ENCODE measurements at places on chromosomes 13 and 19.

DNA sequence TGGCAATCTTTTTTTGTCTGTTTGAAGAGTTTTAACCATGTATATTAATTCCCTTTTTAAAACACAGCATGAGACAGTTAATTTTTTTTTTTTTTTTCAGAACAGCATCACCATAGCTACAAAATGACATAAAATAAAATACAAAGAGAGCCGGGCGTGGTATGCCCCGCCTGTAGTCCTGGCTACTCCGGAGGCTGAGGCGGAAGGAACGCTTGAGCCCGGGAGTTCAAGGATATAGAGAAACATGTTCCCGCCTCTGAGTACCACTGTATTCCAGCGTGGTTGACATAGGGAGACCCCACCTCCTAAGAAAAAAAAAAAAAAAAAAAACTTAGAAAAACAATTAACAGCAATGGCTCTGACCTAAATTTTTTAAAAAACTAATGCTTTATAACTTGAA, 10.0 kb upstream of the INSR start:
- no peak for DNase-seq

DNA sequence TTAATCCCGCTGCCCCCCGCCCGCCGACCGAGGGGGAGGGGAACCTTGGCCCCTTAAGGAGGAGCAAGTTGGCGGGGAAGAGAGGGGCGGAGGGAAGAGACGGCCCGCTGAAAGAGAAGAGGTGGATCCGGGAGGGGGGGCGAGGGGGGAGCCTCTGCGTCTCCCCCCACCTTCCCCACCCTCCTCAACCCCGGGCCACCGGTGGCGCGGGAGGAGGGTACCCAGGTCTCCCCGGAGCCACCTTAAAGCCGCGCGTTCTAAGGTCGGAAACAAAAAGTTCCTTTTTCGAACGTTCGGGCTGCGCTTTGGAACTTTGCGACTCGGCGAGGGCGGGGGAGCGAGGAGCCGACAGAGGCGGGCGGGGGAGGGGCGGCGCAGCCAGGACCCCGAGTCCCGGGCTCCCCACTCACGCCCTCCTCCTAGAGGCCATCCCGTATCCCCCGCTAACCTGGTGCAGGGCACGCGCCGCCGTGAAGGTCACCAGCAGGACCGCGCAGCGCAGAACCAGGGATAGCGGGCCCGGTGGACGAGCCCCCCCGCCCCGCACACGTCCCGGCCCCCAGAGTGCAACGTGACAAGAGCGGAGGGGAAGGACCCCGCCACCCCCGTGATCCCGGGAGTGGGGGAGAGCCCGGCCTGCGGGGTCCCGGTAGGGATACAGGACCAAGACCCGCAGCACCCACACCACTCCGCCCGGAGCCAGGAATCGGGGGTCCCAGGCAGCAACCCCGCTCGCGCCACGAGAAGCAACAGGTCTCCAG, 659 bp downstream of the ERF start:
- peak; percentile 86 for DNase-seq

GRCh38 chr19:31173991-31174390, 175.2 kb downstream of the TSHZ3 start:
- DNase-seq = no peak

DNA sequence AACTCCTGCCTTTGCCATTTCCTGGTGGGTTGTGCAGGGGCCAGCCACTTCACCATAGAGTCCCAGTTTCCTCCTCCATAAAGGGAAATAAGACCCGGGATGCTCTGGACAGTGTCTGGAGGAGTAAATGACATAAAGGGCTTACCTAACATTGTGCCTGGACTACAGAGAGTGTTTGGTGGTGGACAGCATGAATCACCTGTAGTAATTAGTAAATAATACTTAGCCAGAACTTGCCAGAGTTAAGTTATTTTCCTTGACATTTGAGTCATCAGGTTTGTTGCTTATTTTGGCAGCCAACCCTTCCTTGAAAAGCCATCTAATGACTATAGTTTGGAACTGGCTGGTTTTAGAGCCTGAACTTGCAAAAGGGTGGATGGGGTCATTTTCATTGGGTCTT, 159.2 kb downstream of the SLC7A1 start:
- no peak for DNase-seq

DNA sequence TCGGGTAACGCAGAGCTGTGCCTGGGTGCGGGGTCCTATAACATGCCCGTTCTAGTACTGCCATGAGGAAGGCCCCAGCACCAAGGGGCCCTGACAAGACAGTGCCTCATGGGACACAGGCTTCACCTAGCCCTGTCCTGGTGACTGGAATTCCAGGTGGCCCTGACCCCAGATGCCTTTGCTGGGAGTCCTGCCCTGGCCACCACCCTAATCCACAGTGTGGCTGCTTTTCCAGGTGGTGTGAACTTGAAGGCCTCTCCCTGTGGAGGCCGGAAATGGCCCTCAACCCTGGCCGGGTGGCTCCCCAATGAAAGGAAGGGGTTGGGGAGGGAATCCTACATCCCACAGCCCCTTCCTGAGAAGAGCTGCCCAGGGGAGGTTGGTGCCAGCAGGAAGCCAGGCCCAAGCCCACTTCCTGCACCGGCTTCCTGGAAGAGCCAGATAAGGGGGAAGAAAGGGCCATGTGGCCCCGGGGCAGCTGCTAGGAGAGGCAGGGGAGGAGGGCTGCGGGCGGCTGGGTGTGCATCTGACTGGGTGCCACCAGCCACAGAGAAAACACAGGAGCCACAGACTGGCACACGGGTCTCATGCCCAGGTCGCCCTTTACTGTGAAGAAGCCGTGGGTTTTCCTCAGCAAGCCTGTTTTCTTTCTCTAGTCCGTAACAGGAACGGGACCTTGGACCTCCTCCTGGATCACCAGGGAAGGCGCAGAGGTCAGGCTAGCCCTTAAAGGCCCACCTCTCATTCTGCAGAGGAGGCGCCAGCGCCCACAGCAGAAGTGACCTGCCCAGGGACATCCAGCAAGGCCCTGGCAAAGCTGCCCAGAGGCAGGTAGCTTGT, 4.7 kb downstream of the LSM4 start:
- no peak for DNase-seq

- no peak for DNase-seq
Measured at GRCh38 chr13:69589531-69590235, 517.9 kb upstream of the ATXN8OS start.

DNA sequence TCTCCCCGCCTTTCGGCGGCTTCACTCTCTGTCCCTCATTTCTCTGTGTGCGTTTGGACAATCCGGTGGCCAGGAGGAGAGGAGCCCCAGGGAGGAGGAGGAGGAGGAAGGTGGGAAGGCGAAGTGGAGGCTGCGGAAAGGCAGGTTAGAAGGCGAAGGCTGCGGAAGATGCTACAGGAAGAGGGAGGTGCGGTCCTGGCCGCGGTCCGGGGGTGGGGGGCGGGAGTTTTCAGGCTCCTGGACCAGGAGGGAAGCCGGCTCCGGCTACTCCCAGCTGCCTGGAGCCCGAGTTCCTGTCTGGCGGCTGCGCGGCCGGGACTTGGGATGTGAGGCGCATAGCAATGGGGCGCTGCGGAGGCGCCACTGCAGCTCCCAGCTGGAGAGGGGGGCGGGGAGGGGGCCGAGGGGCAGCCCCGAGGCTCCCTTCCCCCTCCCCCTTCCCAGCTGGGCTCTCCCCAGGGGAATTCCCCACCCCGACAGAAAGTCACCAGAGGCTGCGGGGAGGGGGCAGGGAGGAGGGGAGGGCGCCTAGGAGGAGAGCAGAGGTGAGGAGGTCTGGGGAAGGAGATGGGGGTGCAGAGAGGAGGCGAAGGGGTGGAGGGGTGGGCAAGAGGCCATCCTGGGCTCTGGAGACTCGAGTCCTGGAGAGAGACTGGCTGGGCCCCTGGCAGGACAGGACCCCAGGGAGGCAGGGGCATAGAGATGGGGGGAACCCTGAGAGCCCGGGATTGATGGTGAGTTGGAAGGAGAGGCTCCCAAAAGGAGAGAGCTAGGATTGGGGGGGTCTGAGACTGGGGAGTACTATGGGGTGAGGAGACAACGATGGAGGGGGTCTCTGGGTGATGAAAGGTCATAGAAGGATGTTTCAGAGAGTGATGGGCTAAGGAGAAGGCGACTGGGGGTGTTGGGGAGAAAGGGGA, 2.0 kb downstream of the LRRC4B start:
- no peak for DNase-seq

DNA sequence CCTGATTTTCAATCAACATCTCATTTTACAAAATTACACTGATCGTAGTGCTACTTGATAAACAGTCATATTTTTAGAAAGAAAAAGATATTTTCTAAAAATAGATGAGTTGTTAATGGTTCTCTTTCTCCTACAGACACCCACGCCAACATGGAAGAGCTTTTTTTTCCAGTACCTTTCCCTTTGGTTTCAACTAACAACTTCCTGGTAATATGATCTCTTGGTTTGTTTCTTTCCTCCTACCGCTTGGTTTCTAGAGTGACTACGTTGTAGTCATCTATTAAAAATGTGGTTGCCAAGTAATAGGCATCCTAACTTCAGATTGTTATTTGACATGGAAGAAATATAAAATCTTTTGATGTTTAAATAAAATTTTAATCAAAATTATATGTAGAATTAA, 189.0 kb downstream of the LACC1 start:
- DNase-seq = no peak

DNA sequence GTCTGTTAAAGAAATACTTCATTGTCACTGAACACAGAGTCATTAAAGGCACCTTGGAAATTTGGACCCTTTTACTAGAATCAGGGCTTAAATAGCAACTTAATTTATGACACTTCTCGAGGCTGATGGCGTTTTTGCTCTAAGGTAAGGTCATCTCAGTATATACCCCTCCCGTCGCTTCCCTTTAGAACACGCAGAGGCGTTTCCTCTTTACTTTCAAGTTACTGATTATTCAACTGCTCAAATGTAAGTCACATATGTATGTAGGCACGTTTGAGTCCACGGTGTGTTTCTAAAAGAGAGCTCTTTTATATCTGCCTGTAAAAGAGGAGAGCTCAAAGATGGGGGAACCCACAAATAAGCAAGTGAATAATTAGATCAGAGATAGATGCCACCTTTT, 181.5 kb downstream of the TSHZ3 start:
- no peak for DNase-seq

DNA sequence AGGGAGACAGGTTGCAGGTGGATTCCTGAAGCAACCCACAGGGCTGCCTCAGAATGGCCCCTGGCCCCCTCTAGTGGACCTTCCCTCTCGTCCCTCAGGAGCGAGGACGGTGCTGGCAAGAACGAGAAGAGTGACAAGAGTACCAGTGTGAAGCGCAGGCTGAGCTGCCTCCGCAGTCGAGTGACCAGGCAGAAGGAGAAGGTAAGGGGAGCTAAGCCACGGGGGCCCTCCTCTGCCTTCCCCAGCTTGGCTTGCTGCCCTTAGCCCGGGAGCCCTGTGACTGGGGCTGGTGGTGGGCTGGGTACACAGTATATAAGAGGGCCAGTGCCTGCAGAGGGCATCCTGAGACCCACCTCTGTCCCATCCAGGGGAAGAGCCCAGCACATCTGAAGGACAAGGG, 34.0 kb downstream of the ARHGEF18 start:
- no peak for DNase-seq

- no peak for DNase-seq
Measured at GRCh38 chr19:18131841-18132596, 20.9 kb upstream of the PIK3R2 start.

- DNase-seq = no peak
Measured at GRCh38 chr19:40304306-40304705, 19.2 kb upstream of the AKT2 start.

GRCh38 chr13:77065461-77066147, 38.6 kb upstream of the FBXL3 start:
- DNase-seq = no peak

GRCh38 chr19:10808937-10809649, 26.9 kb downstream of the TMED1 start:
- no peak for DNase-seq

DNA sequence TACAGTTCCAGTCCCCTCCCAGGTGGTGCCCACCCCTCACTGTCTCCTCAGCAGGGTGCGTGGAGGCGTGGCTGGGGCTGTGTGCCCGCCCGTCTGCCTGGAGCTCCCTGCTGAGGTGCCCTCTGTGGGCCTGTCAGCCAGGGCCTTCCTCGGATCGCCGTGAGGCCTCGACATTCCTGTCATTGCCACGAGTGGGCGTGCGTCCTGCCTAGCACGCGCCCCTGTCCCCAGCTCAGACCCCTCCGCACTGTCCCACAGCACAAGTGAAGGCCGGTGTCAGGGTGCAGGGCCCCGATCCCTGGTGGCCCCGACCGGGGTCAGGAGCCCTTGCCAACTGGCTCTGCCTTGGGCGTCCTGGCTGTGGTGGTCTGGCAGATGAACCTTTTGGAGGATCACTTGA, 32.2 kb downstream of the DOT1L start:
- DNase-seq = no peak

- no peak for DNase-seq
Measured at GRCh38 chr13:114324334-114324733, 10.0 kb downstream of the CHAMP1 start.

- DNase-seq = no peak
Measured at GRCh38 chr13:34241332-34241731, 423.4 kb downstream of the RFC3 start.

- DNase-seq = no peak
Measured at GRCh38 chr19:8245869-8246835, 37.0 kb downstream of the CERS4 start.

GRCh38 chr13:48410199-48410598, 2.7 kb downstream of the LPAR6 start:
- DNase-seq = no peak

GRCh38 chr13:100767192-100767591, 92.6 kb upstream of the TMTC4 start:
- no peak for DNase-seq
